ENCODE measurements at places on chromosomes 2 and 18.

GRCh38 chr2:22995576-22995975 is 389.4 kb upstream of the KLHL29 start:
- DNase-seq: no peak

- no peak for DNase-seq
Observed at GRCh38 chr2:152175012-152175367, 573 bp downstream of the STAM2 start.

DNA sequence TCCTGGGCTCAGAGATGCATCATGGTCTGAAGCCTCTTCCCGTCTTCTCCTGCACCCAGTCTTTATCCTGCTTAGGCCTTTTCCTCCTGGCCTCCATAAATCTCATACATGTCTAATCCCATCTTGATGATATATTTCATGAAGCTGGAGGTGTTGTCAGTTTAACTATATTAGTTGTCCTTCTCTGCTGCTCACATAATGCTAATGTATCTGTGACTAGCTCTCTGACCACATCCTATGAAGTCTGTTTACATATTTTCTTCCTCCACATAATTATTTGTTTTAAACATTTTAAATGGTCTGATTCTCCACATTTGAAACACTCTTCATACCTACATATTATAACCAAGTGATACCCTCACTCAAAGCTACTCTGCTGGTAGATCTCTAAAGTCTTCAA is 315.2 kb upstream of the RND3 start:
- no peak for DNase-seq

- no peak for DNase-seq
Observed at GRCh38 chr2:60498127-60498815, 55.2 kb downstream of the BCL11A start.

DNA sequence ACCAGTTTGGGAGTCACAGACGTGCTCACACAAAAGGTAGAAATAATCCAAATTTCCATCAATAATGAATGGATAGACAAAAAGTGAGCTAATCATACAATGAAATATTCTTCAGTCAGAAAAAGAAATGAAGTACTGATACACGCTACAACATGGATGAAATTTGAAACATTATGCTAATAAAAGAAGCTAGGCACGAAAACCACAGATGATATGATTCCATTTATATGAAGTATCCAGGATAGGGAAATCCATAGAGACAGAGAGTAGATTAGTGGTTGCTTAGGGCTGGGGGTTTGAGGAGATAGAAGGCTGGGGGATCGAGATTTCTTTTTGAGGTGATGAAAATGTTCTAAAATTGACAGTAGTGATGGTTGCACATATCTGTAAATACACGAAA is 43.0 kb upstream of the ATP6V1B1 start:
- DNase-seq: no peak

- no peak for DNase-seq
Observed at GRCh38 chr2:40034801-40035200, 255.7 kb upstream of the THUMPD2 start.

GRCh38 chr18:69490072-69490471 is 89.4 kb downstream of the DOK6 start:
- DNase-seq: no peak

DNA sequence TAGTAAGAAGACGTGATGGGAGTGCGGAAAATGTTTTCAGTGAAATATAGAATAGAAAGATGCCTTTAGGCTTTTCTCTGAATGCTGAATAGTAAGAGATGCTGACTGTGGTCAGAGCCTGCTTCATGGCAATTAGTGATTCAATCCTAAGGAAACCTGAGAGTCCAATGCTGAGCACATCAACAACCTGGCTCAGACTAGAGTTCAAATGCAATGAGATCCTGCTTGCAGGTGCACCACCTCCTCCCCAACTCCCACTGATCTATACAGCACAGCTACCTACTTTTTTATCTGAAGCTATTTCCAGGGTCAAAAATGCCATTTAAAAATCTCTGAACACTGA is 65.4 kb downstream of the AAK1 start:
- no peak for DNase-seq

DNA sequence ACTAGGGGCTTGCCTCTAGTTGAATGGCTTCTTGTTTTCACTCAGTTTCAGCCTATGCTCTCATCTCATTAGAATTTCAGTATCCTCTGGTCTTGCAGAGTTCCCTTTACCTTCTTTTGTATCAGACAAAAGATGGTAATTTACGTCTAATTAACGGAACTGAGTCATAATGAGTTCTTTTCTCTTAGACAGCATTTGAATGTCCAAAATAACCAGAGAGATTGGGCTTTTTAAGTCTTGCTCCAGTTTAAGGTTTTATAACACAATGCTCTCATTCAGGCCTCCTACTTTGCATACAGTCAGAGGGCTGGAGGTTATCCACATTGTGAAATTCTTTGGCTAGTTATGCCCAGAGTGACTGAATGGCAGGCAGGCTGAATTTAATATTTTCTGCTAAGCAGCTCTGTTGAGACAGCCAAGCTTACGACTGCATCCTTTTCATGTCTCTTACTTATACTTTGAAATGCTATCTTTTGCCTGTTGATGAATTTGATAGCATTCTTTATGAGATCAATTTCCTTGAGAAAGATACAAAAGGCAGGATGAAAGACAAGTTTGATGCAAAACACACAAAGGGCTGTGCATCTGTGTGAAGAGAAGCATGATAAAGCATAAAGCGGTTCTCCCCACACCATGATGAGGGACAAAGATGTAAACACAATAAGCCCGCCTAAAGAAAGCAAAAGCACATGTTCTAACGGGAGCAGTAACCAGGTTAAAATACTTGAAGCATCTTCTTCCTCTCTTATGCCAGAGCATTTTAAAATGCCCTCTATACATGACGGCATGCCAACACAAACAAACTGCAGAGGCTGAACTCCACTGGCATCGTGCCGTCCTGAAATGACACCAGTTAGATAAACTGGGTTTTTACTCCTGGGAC is 90.0 kb downstream of the CDH2 start:
- no peak for DNase-seq

GRCh38 chr2:227703280-227703732 is 14.5 kb downstream of the SLC19A3 start:
- DNase-seq: no peak

- DNase-seq: no peak
Observed at GRCh38 chr18:64037812-64038414, 68.0 kb downstream of the SERPINB8 start.

DNA sequence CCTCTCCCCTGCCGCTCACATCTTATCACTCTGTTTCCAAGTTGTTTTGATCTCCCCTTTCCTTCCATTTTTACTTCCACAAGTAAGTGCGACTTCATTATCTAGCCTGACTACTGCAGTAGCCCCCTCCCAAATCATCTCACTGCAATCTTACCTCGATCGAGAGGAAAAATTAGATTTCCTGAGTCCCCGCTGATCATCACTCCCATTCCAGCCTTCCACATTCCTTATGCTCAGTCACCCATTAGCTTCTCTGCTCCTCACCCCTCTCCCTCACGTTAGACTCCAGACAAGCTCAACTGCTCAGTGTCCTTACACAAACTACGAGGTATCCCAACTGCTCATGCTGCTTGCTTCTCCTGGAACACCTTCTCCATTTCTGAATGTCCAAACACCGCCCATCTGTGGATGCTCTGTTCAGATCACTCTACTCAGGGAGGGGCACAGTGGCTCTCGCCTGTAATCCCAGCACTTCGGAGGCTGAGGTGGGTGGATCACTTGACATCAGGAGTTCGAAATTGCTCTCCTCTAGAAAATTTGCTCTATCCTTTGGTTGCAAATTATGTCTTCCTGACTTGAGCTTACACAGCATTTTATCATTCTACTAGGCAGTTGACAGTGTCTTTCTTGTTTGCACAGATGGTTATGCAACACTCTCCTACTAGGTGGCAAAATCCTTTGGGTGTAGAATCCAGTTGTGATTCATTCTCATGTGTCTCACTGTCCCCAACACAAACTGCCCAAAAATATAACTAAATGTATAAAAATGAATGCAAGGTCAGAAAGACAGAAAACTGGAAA is 96.5 kb downstream of the INO80D start:
- DNase-seq: no peak

Data from stimulated activated naive CD8-positive, alpha-beta T cell treated with anti-CD3 and anti-CD28 coated beads, Interleukin-15, amount 100 ng/mL, for 72 hours (primary cell).